ENCODE measurements at places on chromosomes 12 and 14. TPM values are rescaled to one million over a fixed set of nuclear protein-coding genes. Genes with fewer than 3 reads are reported as not detected.
A peak's percentile ranks its signal among the peaks of the same experiment; 100 is the strongest.

GRCh38 chr14:96780500-96780899 lies 16.7 kb upstream of the VRK1 start:
- H3K27ac ChIP-seq, result no peak overlapping the region
- peaks cover 1% of the 10 kb centered on the region for H3K4me1 ChIP-seq
- DNase-seq, result no peak
- H3K27me3 ChIP-seq, result no peaks in the 10 kb centered on the region
- no peaks in the 10 kb centered on the region for H3K36me3 ChIP-seq

- peaks cover 12% of the 10 kb centered on the region for H3K4me1 ChIP-seq
- DNase-seq, result no peak
- H3K27me3 ChIP-seq, result no peaks in the 10 kb centered on the region
- no peaks in the 10 kb centered on the region for H3K36me3 ChIP-seq
- H3K27ac ChIP-seq, result no peak overlapping the region
- no peak overlapping the region for H3K4me3 ChIP-seq
Observed at GRCh38 chr12:27177706-27178105, 66.4 kb upstream of the STK38L start.

DNA sequence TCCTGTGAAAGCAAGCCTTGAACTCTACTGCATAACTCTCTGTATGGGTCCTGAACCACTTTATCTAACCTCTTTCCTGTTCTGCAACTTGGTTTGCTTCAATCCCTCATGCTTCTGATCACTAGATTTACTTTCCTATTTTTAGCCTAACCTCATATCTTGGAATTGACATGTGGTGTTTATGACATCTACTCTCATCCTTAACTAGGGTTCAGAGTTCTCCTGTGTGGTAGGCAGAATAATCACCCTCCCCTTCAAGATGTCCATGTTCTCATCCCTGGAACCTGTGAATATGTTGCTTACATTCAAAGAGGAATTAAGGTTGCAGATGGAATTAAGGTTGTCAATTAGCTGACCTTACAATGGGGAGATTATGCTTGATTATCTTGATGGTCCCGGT lies 67.4 kb upstream of the STXBP6 start:
- no peak for DNase-seq
- H3K36me3 ChIP-seq, result no peaks in the 10 kb centered on the region
- no peak overlapping the region for H3K27ac ChIP-seq
- no peak overlapping the region for H3K4me3 ChIP-seq
- no peaks in the 10 kb centered on the region for H3K27me3 ChIP-seq

DNA sequence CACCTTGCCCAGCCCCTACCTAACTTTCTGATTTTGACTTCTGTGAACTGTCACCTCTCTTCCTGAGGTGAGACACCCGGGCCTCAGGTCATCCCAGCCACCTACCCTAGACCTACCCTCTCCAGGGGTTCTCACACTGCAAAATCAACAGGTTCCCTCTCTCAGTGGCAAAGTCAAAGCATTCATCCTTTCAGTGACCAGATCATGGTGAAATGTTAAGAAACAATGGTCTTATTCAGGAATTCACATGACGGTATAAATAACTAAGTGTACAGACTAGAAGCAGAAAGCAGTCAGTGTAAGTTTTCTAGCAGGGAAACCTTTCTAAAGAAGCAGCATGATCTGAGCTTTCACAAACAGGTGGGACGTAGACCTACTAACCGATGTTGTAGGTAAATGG lies 133.4 kb downstream of the TMTC1 start:
- DNase-seq, result no peak
- no peaks in the 10 kb centered on the region for H3K27me3 ChIP-seq
- H3K4me1 ChIP-seq, result no peaks in the 10 kb centered on the region
- H3K27ac ChIP-seq, result no peak overlapping the region
- H3K4me3 ChIP-seq, result no peak overlapping the region

DNA sequence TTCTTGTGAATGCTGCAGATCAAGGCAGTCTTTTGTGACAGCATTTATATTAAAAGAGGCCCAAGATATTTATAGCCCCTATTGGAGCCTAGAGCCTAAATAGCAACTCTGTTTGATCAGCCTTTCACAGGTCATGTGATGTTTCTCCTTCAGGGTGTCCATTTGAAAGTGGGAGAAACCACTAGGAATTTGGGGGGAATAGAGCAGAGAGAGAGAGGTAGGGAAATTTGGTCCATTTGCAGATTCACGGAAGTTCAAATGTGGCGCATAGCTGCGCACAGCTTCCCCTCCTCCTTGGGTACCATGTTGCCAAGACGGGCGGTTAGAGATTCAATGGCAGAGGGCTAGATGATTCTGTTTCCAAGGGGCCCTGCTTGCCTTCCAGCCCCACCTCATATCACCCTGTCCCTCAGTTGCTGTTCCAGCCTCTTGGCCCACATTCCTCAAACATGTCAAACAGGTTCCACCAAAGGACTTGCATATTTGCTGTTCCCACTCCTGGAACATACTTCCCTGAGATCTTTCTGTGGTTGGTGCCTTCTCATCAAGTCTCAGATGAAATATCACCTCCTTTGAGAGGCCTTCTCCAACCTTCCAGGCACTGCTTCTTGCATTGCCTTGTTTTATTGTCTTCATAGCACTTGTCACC lies 220.8 kb downstream of the CHST11 start:
- no peak overlapping the region for H3K27ac ChIP-seq
- DNase-seq, result no peak
- no peaks in the 10 kb centered on the region for H3K27me3 ChIP-seq
- H3K36me3 ChIP-seq, result no peaks in the 10 kb centered on the region
- peaks cover 7% of the 10 kb centered on the region for H3K4me1 ChIP-seq

DNA sequence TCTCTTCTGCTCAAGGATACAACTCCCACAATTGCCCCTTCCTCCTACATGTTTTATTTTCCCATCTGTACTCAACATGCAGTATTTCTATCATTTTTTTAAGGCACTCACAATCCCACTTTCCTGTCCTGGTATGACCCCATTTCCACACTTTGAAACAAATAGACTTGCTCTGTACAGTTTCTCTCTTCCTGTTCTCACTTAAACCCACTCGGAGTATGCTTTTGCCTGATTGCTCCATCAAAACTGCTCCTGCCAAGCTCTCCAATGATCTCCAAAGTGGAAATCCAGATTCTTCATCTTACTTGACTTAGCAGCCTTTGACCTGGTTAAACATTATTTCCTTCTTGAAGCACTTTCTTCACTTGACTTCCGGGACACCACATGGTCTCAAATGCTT lies 384.5 kb downstream of the SEC23A start:
- H3K36me3 ChIP-seq, result no peaks in the 10 kb centered on the region
- H3K27me3 ChIP-seq, result no peaks in the 10 kb centered on the region
- DNase-seq, result peak; percentile 47
- no peak overlapping the region for H3K4me3 ChIP-seq

DNA sequence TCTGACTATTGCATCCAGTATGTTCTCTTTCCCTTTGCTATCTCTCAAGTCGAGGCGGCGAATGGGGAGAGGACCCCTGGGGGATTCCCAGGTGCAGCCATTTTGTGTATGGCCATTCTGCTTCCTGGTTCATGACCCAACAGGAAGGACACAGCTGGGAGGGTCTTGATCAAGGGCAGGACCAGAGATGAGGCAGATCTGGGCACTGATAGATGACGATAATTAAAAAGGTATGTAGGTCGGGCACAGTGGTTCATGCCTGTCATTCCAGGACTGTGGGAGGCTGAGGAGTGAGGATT lies 73.9 kb downstream of the EID3 start:
- no peaks in the 10 kb centered on the region for H3K4me1 ChIP-seq
- H3K27ac ChIP-seq, result no peak overlapping the region
- no peak for DNase-seq

AMDHD1 gene
- total RNA-seq, result 0.29 TPM

CHURC1 gene
- total RNA-seq, result 84.9 TPM

TOMM20L gene
- not detected for total RNA-seq

SLC5A8 gene
- not detected for total RNA-seq

ATF7 gene
- 14.8 TPM for total RNA-seq

SLC10A1 gene
- total RNA-seq, result not detected

ZNF891 gene
- 4.0 TPM for total RNA-seq

All from Karpas-422 (cell line).